Activated CD4-positive, alpha-beta T cell treated with anti-CD3 and anti-CD28 coated beads, Interleukin-2, amount 50 U/mL, for 16 hours (primary cell): ENCODE measurements at places on chromosomes 5 and 9.

DNA sequence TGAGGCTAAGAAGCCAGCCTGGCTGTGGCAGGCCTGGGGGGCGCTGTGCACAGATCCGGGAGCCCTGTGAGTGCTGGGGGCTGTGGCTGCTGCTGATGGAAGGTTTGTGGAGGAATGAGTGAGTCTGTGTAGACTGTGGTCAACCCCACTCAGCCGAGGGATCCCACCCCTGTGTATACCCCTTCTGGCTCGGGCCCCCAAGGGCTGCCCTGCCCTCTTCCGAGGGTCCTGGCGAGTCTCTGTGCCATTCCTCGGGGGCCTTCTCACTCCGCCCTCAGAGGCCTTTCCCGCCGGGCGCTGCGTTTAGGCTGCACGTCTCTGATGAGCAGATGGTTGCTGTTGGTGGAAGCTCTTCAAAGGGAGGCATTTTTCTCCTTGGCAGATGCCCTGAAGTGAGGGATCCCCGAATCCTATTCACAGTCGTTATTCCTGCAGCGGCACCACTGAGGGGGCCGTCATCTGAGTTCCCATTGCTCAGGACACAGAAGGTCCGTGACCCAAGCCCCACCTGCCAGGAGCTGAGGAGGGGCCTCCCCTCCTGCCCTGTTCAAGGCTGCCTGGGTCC lies 94.1 kb downstream of the RXRA start:
- DNase-seq, result no peak

DNA sequence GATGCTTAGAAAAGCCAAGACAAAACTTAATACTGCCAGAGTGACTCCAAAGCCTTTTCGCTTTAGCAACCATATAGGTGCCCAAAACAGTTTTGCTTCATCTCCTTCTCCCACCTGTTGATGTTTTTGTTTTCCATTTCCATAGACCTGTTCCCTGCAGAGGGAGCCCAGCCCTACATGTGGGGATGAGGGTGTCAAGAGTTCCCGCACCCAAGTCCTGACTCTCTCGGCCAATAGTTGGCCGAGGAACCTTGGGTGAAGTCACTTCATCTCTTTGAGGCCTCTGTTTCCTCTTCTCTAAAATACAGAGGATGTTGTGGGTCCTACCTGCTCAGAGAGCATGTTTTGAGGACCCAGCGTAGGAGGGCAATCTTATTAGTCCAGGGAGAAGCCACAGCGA lies 38.5 kb upstream of the LCP2 start:
- no peak for DNase-seq

DNA sequence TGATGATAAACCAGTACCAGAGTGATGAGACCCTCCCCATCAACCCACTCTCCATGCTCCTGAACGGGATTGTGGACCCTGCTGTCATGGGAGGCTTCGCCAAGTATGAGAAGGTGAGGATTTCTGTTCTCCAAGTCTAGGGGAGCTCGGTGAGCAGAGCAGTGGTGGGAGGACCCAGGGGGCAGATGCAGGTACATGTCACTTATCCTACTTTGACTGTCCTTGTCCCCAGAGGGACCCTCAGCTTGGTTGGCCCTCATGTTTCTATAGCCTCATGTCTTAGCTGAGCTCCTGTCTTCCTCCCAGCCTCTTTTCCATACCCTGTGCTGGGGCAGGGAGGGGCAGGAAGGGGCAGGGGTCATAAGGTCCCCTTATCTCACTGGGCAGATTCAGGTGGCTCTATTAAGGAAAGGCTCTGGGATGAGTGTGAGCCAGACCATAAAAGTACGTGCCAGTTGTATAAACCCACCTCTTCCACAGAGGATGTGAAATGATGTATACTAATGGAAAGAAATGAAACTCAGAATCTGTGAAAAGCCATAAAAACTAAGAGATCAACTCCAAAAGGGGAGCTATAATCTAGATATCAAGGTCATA lies 38.0 kb upstream of the FOXI1 start:
- DNase-seq, result no peak

- peak; percentile 40 for DNase-seq
These were observed 616 bp downstream of the ABL1 start for GRCh38 chr9:130835441-130836298.

DNA sequence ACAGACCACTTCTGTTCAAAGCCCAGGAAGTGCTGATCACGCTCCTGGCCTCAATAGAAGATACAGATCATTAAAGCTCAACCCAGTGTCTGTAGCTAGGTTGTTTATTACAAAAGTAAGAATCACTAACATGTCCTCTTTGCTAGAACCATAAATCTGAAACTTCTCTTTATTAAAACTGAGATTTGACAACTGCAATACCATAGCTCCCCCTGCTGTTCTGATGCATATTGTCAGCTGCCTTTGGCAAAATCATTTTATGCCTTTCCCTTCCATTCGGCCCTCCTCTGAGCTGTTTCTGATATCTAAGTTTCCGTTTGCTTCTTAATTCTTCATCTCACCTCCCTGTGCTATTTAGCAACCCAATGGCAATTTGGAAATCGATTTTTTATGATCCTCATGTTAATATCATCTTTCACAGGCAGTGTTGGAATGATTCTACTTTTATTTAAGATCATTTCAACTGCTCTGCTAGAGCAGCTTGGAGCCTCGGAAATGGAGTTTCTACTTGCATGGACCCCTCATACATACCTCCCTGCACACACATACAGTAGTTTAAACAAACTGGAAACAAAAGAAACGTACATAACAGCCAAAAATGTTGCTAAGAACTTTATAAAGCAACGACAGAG lies 998.8 kb downstream of the MAT2B start:
- DNase-seq, result peak; percentile 38

DNA sequence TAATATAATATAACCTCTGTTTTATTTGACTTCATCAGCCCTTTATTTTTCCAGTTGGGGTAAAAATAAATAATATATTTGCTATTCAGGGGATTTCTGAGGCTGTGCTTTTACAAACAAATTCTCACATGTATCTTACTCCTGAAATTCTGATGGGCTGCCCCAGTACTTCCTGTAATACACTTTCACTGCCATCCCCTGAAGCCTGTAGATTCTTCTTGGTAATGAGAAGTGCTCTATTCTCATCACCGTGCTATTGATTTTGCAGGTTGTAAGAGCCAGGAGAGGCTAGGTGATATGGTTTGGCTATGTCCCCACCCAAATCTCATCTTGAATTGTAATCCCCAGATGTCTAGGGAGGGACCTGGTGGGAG lies 91.9 kb upstream of the CEP78 start:
- no peak for DNase-seq

DNA sequence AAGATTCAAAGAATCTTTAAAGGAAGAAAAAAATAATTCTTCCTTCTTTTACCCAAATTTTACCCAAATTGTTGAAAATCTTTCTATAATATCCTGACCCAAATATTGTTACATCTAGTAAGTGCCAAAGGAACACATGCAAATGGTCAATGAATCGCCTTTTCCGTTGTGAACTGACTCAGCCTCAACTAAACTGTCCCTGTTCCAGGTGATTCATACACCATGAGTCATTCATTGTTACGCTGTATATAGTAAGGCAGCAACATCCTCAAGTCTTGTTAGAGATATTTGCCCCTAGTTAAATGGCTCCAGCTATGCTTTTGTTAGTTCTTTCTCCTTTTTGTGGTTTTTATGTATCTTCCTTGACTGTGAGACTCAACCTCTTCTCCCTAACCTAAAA lies 9.7 kb downstream of the PTGER4 start:
- peak; percentile 89 for DNase-seq

DNA sequence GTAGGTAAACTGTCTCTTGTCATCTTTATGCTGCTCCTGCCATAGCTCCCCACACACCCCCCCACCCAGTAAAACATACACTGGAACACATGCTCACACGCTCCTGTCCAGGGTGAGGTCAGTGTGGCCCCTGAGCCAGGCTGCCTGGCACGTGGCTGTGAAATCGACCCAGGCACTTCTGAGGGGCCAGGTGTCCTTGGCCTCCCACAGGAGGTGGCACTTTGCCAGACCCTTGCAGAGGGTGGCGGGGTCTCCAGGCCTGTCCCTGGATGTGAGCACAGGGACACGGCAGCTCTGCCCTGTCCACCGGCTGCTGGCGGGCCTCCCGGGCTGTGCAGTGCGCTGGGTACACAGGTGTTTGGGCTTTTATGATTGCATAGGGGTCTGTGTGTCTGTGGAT lies 10.0 kb upstream of the CRB2 start:
- DNase-seq, result no peak

GRCh38 chr5:92849756-92850155 lies 731.3 kb downstream of the NR2F1-AS1 start:
- no peak for DNase-seq

DNA sequence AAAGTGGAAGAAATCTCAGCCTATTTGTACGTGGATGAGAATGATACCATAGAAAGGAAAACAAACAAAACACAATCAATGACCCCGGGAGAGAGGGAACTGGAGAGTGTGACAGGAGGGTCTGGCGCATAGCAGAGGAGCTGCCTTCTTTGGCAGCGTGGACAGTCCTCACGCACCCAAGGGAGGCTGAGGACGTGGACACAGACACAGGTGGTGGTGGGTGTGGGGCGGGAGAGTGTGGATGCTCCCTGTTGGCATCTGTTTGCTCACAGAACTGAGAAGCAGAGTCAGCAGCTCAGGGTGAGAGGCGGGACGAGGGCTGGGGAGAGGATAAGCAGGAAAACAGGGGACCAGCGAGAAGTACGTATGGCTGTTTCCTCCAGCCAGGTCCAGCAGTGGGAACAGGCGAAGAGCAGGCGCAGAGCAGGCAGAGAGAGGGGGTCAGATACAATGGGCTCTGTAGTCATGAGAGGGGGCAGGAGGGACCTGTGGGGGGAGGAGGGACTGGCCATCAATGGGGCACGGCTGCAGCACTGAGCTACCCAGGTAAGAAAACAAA lies 10.0 kb downstream of the CMBL start:
- DNase-seq, result no peak

- no peak for DNase-seq
These were observed 8.6 kb downstream of the TMEM252 start for GRCh38 chr9:68532131-68532530.

GRCh38 chr9:121720311-121721057 lies 69.0 kb downstream of the DAB2IP start:
- DNase-seq, result no peak

GRCh38 chr5:180795771-180796313 lies 6.8 kb downstream of the MGAT1 start:
- DNase-seq, result no peak

GRCh38 chr5:126857472-126858410 lies 80.8 kb downstream of the LMNB1 start:
- DNase-seq, result no peak

- no peak for DNase-seq
These were observed 4.4 kb upstream of the EBF1 start for GRCh38 chr5:159104051-159104651.

DNA sequence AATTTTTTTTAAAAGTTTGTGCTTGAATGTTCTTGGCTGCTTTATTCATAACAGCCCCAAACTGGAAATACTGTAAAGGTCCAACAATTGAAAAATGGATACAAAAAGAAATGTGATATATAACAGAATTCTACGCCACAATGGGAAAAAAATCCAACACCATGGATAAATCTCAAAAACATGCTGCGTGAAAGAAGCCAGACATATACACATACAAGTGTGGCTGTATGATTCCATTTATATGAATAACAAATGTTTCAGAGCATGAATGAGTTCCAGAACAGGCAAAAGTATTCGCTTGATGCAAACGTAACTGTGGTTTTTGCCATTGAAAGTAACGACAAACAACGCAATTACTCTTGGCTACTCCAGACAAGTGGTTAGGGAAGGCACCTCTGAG lies 7.2 kb upstream of the SFXN1 start:
- no peak for DNase-seq

DNA sequence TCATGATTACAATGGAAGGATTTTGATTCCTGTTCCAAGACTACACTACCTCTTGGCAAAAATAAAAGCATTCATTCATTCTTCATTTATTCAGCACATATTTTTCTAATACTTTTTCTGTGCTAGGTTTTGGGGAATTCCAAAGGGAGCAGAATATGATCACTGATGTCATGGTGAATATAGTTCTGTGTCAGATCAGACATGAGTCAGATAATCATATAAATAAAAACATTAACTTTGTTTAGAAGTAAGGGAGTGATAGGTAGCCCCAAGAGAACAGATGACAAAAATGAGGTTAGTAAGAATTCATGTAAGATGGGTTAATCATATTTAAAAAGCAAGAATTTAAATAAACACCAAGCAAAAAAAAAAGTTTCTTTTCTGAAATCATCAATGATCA lies 94.1 kb upstream of the RANBP6 start:
- DNase-seq, result no peak
